ENCODE measurements at places on chromosomes 3 and 15.

DNA sequence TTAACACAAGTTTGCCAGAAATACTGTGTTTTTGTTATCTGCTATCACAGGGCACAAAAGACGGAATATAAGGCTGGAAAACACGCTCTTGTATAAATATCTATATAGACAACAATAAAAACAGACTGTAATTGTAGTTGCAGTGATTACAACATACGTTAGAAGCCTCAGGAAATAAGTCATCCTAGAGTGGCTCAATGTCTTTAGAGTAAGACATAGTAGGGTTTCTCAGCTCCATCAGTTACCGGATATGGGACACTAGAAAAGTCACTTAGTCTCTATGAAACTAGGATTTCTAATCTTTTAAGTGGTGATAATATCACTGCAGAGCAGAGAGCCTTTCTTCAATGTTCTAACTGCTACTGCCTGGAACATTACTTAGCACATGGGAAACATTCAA, 208.8 kb downstream of the STAG1 start:
- DNase-seq = peak; percentile 12

DNA sequence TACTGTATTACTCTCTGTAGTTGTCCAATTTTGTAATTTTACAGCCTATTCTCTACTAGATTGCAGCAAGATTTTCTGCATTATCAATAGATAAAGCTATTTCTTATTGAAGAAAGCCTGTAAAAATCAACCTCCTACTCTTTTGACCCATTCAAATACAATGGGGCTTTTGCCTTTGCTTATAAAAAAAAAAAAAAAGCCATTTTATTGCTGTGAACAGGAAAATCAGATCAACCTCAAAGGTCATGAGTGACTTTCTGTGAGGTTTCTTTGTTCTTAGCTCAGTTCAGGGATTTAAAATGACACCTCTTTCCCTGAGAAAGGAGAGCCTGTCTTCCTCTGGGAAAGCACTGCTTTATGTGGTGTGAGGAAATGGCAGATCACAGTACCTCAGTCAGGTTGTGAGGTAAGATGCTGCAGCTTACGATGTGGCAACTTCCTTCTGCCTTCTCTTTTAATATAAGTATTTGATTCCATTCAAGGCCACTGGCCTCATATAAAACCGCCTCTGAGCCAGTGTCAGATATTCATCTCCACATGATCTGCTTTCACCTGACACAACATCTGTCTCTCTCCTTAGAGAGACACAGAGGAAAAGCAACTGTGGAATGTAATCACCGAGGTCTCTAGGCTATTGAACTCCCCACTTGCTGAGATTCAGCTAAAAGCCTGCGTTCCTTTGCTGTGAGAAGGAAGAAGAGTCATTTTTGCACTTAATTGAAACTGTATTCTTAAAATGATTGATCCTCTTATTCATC, 161.5 kb upstream of the MB21D2 start:
- no peak for DNase-seq

DNA sequence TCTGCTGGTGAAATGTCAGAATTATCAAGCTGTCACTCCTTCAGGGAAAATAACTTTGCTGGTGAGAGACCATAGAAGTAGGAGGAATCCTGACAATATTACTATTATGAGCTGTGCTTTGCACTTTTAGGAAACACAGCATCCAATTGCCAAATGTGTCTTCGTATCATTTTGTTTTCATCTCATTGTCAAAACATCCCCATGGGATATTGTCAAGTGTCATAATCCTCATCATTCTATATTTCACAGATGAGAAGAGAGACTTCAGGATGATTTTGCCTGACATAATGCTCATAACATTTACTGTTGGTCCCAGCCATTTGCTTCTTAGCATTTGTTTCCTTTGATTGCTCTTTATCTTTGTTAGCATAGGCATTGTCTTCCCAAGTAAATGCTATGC, 120.5 kb upstream of the NUDT16 start:
- DNase-seq = no peak

DNA sequence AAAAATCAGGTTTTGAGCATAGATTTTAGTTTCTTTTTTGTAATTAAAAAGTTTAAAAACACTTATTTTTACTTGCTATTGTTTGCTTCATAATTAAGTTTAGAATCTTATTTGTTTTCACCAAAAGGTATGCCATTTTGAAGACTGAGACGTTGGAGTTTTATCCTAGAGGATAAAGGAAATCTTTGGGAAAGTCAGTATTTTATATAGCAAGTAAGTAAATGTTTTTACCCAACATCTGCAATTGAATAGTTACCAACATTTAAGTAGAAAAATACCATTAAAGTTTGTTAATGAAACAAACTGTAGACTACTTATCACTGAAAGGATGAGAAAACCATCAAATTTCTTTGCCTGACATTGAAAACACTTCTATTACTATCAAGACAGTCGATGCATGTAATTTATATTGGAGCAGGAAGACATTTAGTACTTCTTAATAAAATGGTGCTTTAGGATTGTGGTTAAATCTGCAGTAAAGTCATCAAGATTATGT, 14.0 kb upstream of the CHD2 start:
- DNase-seq = no peak

- DNase-seq = no peak
Observed at GRCh38 chr3:194119831-194120590, 15.9 kb upstream of the HES1 start.

DNA sequence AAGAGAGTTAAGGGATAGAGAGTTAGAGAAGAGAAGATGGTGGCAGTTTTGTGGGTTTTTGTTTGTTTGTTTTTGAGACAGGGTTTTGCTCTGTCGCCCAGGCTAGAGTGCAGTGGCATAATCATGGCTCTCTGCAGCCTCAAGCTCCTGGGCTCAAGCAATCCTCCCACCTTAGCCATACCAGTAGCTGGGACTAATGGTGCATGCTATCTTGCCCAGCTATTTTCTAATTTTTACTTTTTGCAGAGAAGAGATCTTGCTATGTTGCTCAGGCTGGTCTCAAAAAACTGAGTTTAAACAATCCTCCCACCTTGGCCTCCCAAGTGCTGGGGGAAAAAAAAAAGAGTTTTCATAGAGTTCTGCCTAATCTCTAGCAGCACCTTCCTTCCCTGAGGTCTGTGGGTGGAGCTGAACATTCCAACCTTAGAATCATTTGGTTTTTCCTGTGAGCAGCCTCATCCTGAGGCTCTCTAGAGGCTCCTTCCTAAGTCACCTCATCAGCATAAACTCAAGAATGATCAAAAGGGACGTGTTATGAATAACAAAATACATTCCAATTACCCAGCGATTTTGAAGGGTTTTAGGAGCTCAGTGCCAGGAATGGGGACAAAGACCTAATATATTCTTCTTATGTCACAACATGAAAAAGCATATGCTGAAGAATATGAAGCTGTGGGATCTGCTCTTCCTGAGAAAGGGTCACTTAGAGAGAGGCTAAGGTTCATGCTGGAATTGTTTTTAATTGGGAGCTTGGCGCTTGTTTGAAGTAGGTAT, 180.6 kb downstream of the LSAMP start:
- no peak for DNase-seq

DNA sequence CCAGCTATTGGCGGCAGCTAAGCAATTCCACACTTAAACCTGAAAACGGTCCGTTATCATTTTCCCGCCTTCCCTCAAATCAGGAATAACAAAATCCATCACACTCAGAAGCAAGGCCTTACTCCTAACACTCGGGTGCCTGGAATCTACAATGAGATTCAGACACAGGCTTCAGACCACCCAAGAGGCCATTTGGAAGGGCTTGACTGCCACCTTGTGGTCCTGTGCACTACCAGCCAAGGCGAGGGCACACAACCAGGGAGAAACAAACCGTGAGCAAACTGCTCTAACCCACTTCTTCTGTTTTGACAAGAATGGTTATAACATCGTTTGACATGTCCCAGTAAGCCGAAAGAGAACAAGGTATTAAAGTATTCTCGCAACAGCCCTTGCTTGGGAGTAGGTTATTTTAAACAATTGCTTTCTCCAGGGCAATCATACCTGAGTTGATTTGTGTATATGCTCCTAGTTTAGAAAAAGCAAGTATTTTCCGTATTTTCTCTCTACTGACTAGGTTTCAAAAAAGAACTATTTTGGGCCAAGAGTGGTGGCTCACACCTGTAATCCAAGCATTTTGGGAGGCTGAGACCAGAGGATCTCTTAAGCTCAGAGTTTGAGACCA, 40.1 kb upstream of the TAFA4 start:
- peak; percentile 64 for DNase-seq

DNA sequence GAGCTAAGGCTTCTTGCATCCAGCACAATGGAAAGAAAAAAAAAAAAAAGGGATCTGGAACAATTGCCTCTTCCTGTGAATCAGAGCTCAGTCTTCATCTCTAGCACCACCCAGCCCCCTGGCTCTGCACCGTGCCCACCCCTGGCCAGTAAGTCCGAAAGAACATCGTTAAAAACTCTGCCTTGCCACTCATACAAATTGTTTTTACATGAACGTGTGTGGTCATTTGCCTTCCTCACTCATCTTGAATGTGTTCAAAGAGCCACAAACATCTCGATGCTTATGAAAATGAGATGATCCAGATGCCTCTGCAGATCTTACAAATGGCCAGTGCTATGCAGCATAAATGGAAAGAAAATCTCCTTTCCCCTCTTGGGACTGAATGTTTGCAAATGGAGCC, 400.0 kb upstream of the PPP2R3A start:
- peak; percentile 22 for DNase-seq

DNA sequence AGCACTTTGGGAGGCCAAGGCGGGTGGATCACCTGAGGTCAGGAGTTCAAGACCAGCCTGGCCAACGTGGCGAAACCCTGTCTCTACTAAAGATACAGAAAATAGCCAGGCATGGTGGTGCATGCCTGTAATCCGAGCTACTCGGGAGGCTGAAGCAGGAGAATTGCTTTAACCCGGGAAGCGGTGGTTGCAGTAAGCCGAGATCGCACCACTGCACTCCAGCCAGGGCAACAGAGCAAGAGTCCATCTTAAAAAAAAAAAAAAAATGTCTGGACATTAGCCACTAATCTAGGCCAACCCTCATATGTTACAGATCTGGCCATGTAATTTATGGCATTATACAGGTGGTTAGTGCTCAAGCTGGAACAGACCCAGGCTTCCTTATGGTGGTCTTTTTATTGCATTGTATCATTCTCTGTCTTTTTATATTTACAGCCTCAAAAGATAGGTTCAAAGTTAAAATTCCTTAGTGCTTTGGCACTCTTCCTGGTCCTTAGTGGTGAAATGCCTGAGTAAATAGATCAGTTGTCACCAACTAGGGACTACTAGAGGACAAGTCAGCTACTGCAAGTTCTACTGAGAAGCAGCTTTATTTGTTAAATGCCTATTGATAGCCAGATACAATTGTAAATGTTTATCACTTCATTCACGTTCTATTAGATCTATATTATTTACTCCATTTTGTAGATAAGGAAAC, 16.0 kb downstream of the STARD9 start:
- peak; percentile 34 for DNase-seq

GRCh38 chr3:56484122-56484521, 15.9 kb upstream of the ERC2 start:
- DNase-seq = no peak

- no peak for DNase-seq
Observed at GRCh38 chr3:159249472-159250174, 447.8 kb downstream of the MFSD1 start.

- no peak for DNase-seq
Observed at GRCh38 chr3:186166491-186167288, 57.8 kb upstream of the ETV5 start.

- peak; percentile 4 for DNase-seq
Observed at GRCh38 chr3:50714946-50715345, 40.2 kb downstream of the DOCK3 start.

All from RPMI7951 (cell line).